NCI-H1048 (cell line): ENCODE measurements at places on chromosomes 16 and 17.

GRCh38 chr16:66335704-66336329 lies 30.7 kb upstream of the CDH5 start:
- no peak for DNase-seq

- no peak for DNase-seq
Observed at GRCh38 chr17:55889271-55889670, 138.4 kb downstream of the PCTP start.

- DNase-seq: no peak
Observed at GRCh38 chr16:23934610-23935236, 98.9 kb downstream of the PRKCB start.

GRCh38 chr16:4780235-4780634 lies 7.9 kb downstream of the SEPTIN12 start:
- no peak for DNase-seq

- DNase-seq: no peak
Observed at GRCh38 chr17:72471296-72471695, 350.5 kb downstream of the SOX9 start.

GRCh38 chr17:17946093-17946492 lies 26.1 kb downstream of the TOM1L2 start:
- DNase-seq: no peak

- no peak for DNase-seq
Observed at GRCh38 chr16:75983296-75983695, 257.0 kb upstream of the CPHXL start.

- no peak for DNase-seq
Observed at GRCh38 chr17:68457168-68457538, at the start of gene WIPI1. WIPI1 (minus strand) TSS chr17:68457496; CDS start chr17:68457421, 75 bp downstream.

DNA sequence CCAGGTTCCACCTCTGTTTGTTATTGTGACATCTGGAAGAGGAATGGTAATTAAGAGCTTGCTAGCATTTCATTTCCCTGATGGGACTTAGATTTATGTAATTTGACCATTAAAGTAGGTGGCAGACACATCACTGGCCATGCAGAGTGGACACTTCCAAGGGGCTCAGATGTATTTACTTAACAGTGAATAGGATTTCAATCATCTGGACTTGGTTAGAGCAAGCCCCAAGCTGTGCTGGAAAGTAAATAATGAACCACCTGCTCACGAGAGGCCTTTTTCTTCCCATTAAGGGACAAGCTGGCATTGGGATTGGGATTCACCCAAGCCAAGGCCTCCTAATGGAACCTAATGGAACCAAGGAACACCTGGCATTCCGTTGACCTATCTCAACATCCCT lies 395.3 kb downstream of the HS3ST4 start:
- DNase-seq: no peak

GRCh38 chr17:1730326-1731193 lies 6.1 kb downstream of the WDR81 start:
- DNase-seq: no peak

GRCh38 chr17:80884811-80885210 lies 106.8 kb upstream of the CHMP6 start:
- DNase-seq: no peak

DNA sequence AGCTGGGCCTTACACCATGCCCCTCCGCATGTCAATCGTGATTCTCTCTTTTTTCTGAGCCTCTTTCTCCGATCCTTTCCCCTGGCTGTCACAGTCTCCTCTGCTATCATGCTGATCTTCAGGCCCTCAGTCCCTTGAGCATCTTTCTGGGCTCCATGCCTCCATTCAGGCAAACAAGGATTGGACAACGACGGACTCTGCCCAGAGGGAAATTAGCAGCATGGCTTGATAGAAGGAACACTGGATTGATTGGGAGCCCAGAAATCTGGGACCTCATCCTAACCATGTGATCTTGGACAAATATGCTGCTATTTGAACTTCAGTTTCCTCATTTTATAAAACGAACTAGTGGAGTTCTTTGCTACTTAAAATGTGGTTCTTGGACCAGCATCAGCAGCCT lies 19.6 kb upstream of the PHF12 start:
- DNase-seq: no peak

DNA sequence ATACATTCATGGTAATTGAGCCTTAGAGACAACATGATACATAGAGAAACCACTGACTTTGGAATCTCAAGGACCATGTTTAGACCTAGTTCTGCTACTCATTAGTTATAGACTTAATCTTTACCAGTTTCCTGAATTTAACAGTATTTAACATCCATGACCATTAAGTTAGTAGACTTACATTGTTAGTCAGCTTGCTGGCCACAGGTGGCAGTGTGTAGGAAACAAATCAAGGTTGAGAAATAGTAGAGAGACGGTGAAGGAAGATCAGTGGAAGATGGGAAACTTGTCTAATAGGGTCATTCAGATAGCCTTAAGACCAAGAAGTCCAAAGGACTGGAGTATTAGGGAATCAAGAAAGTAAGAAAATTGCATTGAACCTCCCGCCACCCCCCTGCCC lies 31.0 kb downstream of the OMG start:
- DNase-seq: no peak

GRCh38 chr16:86498671-86499439 lies 11.5 kb upstream of the FOXF1 start:
- no peak for DNase-seq

- DNase-seq: no peak
Observed at GRCh38 chr16:11276143-11276895, at the start of gene PRM2. PRM2 (minus strand) TSS chr16:11276480; CDS start chr16:11276370, 110 bp downstream.

DNA sequence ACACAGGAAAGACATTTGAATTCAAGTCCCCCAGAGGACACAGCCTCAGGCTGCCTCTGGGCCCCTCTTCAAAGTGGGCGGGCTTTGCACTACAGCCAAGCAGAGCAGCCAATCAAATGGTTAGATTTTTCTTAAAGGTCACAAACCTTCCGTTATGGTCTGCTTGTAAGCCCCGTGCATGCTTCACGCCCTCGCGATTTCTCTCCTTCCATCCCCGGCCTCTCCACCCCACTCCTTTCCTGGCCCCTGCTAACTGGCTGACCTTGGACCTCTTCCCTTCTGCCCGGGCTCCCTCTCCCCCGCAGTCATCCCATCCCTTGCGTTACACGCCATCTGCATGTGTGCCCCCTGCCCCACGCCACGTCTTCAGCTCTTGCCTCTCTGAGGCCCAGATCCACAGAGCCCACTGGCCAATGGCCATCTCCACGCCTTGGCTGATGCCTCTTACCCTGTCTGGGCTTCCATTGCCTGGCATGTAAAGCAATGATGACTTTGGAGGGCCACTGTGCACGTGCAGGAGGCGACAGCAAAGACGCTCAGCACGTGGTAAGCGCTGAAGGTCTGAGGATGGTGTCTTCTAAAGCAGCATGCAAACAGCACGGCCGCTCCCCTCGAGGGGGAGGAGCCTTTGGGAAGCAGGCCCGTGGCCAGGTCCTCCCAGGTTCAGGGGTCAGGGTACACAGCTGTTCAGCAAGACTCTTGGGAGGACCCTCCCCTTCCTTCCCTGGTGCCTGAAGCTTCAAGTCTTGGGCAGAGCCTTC lies 86.8 kb downstream of the ZDHHC7 start:
- no peak for DNase-seq

DNA sequence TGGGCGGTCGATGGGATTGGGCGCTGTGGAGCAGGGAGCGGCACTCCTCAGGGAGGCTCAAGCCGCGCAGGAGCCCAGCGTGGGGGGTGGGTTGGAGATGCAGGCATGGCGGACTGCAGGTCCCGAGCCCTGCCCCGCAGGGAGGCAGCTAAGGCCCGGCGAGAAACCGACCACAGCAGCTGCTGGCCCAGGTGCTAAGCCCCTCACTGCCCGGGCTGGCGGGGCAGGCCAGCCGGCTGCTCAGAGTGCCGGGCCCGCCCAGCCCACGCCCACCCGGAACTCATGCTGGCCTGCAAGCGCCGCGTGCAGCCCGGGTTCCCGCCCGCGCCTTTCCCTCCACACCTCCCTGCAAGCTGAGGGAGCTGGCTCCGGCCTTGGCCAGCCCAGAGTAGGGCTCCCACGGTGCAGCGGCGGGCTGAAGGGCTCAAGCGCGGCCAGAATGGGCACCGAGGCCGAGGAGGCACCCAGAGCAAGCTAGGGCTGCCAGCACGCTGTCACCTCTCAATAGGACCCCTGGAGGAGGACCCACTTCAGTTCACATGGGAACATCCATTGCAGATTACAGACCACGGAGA lies 20.5 kb upstream of the METTL16 start:
- DNase-seq: no peak

GRCh38 chr16:79758615-79759346 lies 158.2 kb upstream of the MAF start:
- DNase-seq: no peak

DNA sequence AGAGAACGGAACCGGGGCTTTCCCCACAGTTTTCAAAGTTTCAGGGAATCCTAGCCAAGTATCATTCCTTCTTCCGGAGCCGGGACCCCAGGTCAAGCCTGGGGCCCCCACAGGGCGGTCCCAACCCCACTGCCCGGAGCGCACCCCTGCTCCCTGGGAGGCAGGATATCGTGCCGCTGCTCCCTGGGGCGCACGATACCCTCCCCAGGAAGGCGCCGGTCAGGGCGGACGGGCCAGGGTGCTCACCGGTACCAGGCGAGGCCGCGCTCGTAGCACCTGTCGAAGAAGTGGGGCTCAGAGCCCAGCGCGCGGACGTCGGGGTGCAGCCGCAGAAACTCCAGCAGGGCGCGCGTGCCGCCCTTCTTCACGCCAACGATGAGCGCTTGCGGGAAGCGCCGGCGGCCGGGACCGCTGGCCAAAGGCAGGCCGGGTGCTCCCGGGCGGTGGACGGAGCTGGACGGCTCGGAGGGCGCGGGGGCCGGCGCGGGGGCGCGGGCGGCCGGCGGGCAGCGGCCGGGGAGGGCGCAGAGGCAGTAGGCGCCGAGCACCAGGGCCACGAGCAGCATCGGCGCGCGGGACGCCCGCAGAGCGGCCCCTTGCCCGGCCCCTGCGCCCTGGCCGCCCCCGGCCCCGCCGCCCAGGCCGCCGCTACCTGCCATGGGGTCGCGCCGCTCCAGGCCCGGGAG lies 407 bp downstream of the HS3ST6 start:
- no peak for DNase-seq

GRCh38 chr17:72952220-72952619 lies 140.3 kb downstream of the SLC39A11 start:
- no peak for DNase-seq

DNA sequence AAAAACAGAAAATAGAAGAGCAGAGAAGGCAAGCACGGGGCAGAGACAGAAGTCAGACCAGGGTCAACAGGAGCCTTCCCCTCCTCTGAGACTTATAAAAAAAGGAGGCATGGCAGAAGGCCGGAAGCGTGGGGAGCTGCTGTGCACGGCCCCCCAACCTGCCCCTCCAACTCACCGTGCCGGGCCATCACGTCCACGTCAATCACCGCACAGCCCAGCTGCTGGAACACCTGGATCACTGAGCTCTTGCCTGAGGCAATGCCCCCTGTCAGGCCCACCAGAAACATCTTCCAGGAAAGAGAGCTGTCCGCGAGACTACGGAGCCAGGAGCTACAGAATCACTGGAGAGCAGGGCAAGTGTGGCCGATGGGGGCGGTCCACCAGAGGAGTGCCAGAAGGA lies 16.8 kb downstream of the DCAKD start:
- no peak for DNase-seq

GRCh38 chr17:51475730-51476129 lies 215.4 kb downstream of the UTP18 start:
- DNase-seq: no peak

DNA sequence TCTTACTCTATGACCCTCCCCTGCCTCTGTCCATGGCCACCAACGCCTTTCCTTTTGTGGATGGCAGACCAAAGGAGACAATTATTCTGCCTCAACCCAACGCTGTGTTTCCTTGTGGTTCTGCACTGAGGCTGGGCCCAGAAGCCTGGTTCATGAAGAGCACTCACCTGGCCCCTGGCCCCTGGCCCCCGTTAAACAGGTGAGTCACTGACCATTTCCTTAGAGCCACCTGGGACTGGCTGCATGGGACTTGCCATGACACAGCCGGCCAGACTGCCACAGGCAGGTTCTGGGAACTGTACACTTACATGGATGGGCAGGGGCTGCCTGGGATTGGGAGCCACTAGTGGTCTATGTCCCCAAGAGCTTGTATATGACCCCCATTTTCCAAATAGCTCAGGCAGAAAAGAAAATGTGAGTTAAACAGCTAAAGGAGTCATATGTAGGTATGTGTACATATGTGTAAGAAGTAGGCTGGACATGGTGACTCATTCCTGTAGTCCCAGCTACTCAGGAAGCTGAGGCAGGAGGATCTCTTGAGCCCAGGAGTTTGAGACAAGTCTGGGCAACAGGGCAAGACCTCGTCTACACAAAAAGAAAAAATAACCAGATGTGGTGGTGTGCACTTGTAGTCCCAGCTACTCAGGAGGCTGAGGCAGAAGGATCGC lies 181.9 kb upstream of the CACNG5 start:
- DNase-seq: no peak

DNA sequence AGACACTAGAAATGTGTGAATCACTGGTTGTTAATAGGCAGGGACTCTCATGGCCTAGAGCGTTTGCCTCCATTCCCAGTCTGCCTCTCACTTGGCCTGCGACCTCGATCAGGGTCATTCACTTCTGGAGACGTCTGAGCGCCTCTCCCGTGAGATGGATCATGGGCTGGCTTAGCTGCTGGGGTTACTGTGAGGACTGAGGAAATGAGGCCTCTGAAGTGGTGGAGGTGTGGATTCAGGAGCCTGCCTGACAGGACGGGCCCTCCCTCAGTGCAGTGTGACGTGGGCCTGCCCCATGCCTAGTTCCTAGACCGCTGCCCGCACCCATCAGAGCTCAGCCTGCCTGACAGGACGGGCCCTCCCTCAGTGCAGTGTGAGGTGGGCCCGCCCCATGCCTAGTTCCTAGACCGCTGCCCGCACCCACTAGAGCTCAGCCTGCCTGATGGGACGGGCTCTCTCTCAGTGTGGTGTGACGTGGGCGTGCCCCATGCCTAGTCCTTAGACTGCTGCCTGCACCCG lies 61.9 kb downstream of the BANP start:
- no peak for DNase-seq

- peak; percentile 6 for DNase-seq
Observed at GRCh38 chr17:82153745-82154375, 55.8 kb upstream of the FASN start.

DNA sequence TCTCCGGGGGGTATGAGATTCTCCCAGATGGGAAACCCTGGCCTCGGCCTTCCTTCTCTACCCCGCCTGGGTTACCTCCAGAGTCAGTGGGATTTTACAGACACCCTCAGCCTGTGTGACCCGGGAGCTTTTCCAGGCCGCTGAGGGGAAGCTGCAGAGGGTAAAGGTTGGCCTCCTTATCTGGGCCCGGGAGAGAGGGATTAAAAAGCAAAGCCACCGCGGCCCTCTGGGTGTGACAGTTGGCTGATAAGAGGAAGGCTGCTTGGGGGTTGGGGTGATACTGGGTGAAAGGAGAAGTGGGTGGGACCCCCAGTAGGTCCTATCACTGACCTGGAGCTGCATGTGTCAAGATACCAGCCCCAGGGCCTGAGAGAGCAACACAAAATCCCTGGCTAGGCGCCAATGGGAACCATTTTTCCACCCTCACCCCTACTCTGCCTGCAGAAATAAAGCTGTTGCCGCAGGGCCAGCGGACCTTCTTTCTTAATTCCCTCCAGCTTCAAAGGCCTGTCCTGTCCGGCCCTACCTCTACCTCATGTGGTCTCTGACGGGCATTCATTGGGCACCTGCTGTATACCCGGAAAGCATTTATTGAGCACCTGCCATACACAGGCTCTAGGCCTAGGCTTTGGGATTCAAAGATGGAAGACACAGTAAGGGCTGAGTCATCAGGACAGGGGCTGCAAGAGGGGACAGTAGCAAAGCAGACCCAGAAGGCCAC lies 77.6 kb upstream of the GSE1 start:
- DNase-seq: no peak
